ENCODE measurements at places on chromosomes 11 and 22.
A peak's percentile ranks its signal among the peaks of the same experiment; 100 is the strongest.

DNA sequence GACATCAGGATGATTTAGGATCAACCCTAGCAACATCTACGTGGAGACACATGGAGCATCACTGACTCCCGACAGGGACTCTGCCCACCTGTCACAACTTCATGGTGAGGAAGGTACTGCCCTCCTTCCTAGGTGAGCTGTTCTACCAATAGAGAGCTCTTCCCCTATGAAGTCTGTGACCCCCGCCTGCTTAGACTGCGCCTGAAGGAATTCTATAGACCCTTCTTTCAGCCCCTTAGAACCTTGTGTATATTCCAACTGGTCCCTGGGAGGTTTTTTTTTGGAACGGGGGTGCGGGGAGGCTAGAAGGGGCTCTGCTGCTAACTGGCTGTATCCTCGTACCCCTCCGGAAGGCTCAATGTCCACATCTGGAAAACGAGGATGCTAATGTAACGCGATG is 566 bp downstream of the INTS4 start:
- DNase-seq, result no peak

DNA sequence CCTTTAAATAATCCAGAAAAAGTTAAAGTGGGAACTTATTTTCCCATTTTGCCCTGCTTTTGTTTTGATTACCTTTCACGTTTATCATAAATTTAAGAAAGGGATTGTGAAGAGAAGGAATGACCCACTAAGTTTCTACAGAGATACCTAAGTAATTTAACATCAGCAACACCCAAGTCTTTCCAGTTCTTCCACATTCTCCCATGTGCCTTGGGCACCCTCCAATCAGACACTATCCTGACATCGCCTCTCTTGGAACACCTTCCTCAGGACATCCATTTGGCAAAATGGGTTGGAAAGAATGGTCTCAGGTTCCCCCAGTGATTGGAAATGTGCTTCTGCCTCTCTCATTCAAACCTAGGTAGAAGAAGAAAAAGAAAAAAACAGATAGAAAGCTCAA is 6.3 kb downstream of the BBOX1 start:
- no peak for DNase-seq

DNA sequence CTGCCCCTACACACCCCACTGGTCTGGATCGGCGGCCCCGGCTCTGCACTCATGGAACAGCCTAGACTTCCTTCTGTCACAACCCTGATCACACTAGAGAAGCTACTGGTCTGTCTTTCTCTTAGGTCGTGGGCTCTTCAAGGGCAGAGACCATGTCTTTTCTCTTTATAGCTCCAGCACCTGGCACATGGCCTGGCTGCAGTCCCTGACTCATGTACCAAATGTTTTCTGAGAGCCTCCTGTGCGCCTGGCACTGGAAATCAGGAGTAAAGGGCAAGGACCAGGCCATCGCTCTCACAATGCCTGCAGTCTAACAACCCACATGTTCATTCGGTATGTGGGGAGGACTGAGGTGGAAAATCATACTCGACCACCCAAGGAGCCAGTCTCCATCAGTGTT is 7.5 kb downstream of the ASCC2 start:
- DNase-seq, result no peak

GRCh38 chr11:107123022-107123421 is 104.7 kb upstream of the GUCY1A2 start:
- no peak for DNase-seq

DNA sequence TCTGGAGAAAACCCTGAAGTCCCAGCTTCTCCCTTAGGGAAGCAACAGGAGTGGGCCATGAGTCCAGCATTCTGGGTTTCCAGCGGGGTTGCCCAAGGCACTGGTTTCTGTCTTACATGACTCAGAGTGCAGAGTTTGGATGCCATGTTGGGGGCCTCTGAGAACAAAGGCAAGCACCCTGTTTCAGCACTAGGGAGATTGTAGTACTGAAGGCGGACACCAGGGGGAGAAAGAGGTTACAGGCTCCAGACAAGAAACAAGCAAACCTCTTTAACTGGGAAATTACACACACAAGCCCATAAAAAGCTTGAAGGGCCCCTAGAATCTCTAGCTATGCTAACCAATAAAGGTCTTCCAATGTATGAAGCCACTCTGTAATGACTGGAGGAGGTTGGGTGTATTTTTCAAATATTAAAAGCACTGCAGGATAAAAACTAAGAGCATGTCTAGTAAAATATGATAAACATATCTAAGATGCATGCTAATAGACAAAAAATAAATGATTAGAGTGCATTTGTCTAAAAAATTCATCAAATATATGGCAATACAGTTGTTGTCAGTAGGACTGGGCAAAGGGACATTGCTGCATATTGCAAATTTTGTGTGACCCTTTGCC is 7.1 kb downstream of the MS4A6E start:
- peak; percentile 80 for DNase-seq

DNA sequence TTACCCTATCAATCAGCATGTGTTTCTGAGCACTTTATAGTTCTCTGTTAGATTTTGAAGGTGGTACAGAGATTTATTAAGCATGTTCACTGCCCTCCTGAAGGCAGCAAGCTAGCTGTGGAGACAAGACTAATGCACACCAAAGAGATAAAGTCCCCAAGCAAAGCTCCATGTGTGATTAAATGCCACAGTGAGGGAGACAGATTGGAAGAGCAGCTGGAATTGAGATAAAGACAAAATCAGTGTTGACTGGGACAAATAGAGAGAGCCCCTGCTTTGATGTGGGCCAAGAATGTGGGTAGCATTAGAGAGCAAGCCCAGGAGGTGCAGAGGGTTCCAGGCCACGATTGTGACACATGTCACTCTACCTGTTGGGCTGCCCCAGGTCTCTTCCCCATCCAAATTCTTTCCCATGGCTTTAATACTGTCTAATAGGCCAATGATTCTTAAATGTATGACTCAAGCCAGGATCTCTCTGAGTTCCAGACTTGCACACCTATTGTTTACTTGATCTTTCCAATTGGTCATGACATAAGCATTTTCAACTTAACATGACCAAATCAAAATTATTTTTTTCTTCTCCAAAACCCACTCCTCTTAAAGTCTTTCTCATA is 60.1 kb upstream of the ZC3H12C start:
- no peak for DNase-seq

- no peak for DNase-seq
Measured at GRCh38 chr11:118813551-118813950, 22.6 kb upstream of the DDX6 start.

Data from ecto neural progenitor cell (in vitro differentiated cells).